Adipose tissue (tissue), 3 donors: ENCODE measurements at places on chromosomes 11 and 22. TPM values are rescaled to one million over a fixed set of nuclear protein-coding genes. Genes with fewer than 3 reads are reported as not detected.

PNPLA5 gene
- polyA plus RNA-seq: not detected

PIK3IP1 gene
- polyA plus RNA-seq: 16.8 TPM

ANKRD13D gene
- polyA plus RNA-seq: 13.0 TPM

SPDYC gene
- not detected for polyA plus RNA-seq

OR5P2 gene
- not detected for polyA plus RNA-seq

CFAP300 gene
- polyA plus RNA-seq: 3.7 TPM

HTR3A gene
- polyA plus RNA-seq: 0.56 TPM

RAC2 gene
- polyA plus RNA-seq: 26.9 TPM
